ENCODE measurements at places on chromosomes 5 and 9. TPM values are rescaled to one million over a fixed set of nuclear protein-coding genes. Genes with fewer than 3 reads are reported as not detected.

DNA sequence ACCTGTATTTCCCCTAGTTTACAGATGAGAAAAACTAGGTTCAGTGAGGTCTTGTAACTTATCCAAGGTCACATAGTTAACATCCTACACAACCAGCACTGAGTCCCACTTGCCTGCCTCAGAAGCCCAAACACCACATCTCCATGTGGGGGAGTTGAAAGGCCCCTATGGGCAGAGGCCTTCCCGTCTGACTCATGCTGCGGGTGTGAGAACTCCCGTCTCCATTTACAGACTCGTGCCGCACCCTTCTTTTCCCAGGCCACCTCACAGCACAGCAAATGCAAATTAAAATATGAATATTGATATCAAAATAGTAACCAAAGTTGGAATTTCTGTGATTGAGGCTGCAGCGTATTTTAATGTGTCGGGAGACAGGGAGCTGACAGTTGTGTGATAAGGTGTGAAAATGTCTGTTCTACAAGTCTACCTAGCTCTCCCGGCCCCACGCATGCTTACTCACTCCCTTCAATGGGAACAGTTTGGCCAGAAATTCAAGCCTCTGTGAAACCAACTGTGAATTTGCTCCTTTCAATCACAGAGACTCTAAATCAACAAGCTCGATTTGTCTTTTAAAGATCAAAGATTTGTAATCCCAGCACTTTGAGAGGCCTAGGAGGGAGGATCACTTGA is 90.1 kb downstream of the CRB2 start:
- no peak for DNase-seq

DNA sequence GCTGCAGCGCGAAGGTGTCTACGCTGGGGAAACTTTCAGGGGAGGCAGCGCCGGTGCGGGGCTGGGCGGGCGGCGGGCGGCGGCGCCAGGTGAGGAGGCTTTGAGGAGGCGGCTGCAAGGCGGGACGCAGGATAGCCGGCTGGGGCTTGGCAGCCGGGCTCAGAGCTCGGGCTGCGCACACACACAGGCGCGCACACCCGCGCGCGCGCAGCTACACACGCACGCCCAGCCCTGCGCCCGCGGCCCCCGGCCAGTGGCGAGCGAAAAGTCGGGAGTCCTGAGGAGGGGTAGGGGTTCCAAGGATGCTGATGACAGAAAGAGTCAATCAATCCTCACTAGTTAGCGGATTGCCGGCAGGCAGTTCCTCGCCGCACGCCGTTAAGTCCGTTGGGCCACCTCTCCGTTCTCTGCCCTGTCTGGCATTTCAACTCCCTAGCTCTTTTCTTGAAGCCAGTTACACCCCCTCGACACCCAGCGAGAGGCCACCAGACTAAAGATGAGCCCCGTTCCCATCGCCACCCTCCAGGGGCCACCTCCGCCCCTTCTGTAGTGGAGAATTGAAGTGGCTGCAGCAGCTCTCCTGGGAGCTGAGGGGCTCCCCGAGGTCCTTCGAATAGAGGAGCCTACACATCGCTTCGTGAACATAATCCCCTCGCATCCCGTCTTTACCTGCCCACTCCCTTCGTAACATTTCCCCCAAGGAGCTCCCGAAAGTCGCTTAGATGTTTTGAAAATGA is 1640.3 kb upstream of the C9orf72 start:
- DNase-seq: no peak

DNA sequence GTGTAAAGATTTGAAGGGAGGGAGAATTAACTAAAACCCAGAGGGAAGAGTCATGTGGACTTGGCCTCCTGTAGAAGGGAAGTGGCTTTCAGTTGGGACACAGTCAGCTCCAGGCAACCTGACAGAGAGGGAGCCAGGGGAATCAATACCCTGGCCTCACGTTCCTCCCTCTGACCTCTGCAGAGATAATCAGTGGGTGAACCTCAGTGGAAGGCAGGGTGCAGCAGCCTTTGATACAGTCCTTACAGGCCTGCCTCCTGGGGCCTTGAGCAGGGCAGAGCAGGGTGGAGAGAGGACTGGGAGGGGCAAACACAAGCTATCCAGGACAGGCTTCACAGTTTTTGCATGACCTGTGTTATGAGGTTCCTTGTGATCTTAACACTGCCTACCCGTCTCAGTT is 61.9 kb upstream of the GPBP1 start:
- DNase-seq: no peak

GRCh38 chr5:36683821-36684434 is 77.5 kb downstream of the SLC1A3 start:
- no peak for DNase-seq

DNA sequence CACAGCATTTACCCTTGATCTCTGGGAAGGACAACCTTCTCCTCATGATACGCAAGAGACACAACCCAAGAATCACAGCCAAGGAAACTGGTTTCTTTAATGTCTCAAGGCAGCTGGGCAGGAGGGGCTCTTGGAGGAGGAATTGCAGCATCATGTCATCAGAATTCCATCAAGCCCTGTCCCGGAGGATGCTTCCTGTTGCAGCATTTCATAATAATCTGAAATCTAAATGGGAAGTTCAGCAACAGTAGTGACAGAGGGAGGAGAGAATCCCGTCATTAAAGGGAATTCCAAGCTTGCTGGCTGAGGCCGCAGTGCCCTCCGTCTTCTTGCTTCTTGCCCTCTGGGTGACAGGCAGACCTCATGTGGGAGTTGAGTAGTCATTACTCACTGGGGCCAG is 192.7 kb downstream of the TENT4A start:
- DNase-seq: no peak

GRCh38 chr9:79360387-79361347 is 211.1 kb upstream of the TLE4 start:
- no peak for DNase-seq

DNA sequence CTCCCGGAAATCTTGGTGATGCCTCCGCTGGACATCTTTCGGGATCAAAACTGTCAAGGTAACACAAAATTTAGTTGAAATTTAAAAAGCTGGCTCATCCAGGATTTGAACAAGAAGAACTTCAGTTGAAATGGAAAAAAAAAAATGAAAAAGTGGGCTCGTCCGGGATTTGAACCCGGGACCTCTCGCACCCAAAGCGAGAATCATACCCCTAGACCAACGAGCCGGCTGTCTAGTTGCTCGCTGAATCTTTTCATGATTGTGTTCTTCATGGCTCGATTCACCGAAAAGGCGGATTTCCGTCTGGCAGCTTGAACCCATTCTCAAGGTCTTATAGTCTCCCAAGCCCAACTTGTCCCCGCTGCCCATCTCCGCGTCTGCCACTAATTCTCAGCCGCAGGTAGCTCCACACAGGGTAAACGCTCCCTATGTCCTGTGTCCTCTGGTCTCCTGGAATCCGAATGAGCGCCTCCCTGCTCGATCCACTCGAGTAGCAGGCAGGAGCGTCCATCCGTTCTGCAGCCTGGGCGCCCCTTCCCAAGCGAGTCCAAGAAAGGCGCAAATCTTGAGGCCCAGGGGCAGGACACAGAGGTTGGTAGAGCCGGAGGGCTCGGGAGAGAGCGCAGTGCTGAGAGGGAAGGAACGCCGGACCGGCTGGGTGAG is 16.2 kb downstream of the TRIM7 start:
- peak; percentile 87 for DNase-seq

DNA sequence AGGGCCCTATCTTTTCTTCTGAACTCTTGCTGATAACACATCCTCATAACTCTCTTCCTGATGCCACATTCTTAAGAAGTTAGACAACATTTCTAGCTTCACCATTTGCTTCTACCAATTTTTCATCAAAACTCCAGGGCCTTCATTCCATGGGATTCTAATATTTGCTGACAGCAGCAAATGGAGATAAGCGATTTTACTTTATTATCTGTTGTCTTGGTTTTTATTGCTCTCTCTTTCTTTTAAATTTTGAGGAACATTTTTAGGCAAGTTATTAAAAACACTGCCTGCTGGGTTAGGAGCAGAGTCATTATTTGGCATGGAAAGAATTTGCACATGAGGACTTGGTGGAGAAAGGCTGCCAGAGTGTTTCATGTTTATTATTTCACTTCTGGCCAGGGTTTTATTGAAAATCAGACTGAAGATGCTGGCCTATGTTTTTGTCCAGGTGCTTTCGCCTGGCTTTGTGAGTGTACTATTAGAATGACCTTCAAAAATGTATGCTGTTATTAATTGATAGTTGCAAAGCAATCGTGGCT is 27.7 kb downstream of the NSG2 start:
- no peak for DNase-seq

- no peak for DNase-seq
Measured at GRCh38 chr5:113378514-113378913, 56.3 kb downstream of the TSSK1B start.

- no peak for DNase-seq
Measured at GRCh38 chr5:168756453-168757391, 177.6 kb upstream of the PANK3 start.

DNA sequence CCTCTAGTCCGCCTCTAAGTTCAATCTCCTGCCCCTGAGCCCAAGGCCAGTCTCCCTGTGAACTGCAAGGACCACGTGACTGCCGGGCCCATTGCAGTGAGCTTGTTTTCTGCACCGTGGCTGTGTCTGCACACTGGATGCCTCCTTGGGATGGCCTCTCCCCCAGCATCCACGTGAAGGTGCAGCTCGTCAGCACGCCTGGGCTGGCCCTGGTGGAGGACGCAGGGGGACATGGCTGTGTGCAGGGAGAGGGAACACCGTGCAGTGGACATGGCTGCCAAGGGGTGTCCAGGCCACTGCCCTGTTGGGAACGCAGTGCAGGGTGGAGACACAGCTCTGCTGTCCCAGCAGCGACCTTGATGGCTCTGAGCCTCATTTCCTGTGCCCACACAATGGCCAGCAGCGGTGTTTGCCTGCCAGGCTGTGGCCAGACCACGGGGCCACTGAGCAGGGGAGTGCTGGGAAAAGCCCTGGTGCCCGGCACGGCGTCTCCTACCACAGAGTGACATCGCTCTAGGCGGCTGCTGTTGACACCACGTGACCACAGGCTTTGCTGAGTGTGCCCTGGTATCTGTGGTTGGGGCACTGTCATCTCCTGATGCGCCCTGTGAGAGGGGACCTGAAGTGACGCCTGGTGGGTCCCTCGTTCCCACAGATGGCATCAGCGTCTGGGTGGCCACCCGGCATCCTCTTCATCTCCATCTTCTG is 26.9 kb upstream of the EXOC3 start:
- no peak for DNase-seq

IRF1 gene
- total RNA-seq: 34.7 TPM

RORB gene
- 1.8 TPM for total RNA-seq

CARTPT gene
- 0.24 TPM for total RNA-seq

GOLGA1 gene
- total RNA-seq: 7.3 TPM

CARD9 gene
- 2.8 TPM for total RNA-seq

TMEFF1 gene
- total RNA-seq: 1.4 TPM

LECT2 gene
- total RNA-seq: not detected

GSN gene
- total RNA-seq: 138 TPM

JAKMIP2 gene
- 10.3 TPM for total RNA-seq

Measured in thymus (tissue), 14 donors.